ENCODE measurements at places on chromosomes 3 and 15.

DNA sequence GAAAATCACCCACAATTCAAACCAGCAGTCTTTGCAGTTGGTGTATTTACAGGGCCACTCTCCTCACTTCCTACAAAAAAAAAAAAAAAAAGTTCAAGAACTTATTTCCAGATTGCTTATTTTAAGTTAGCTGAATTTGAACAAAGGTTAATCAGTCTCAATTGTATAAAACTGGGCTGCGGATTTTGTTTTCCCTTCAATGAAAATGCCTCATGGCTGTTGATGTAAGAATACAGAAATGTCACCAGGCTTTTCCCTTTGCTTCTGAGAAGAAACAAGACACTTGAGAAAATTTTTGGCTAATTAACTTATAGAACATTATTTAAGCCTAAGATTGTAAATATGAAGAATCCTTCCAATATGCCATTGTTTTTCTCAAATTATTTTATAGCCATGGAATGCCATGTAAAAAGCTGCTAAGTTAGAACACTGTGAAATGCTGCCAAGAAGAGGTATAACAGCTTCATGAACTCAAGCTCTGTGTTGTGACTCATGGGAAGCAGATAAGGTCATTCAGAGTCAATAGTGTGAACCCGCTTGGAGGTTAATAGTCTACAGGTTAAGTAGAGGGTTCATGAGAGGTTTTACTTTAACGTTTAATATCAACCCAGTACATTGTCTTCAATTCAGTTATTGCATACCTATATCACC, 84.3 kb upstream of the ABI3BP start:
- no peak for DNase-seq

- DNase-seq: no peak
Measured at GRCh38 chr3:51280176-51280575, 104.9 kb upstream of the MANF start.

- no peak for DNase-seq
Measured at GRCh38 chr15:98823012-98823458, 174.7 kb downstream of the IGF1R start.

GRCh38 chr15:39589815-39590644, 9.2 kb downstream of the THBS1 start:
- DNase-seq: no peak

DNA sequence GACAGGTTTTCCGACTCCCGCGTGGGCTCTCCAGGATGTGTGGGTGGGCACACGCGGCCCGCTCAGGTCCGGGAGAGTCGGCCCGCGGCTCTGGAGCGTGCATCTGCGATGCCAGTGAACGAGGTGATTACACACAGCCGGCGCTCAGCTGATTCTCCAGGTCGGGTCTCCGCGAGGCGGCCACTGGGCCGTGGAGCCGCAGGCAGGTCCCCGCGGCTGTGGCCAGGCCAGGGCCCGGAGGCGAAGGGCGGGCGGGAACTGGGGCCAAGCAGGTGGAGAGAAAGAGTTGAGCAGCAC, 13.2 kb downstream of the PAK6 start:
- DNase-seq: no peak

GRCh38 chr3:67529337-67529736, 125.1 kb downstream of the SUCLG2 start:
- no peak for DNase-seq

DNA sequence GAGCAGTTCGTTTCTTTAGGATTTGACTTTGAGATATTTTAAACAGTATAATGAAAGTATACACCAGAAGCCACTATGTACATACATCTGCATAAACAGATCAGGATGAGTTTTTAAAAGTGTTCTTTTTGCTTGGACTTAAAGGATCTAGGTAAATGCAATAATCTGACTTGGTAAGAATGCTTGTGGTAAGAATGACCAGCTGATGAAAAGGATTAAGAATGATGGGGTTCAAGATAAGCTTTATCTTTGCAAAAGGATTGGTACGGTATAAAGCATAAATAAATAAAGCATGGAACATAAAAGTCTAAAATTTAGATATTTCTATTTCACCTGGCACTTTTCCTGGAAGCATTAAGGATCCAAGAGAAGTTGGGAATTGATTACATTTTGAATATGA, 9.8 kb upstream of the MME start:
- DNase-seq: no peak

GRCh38 chr3:94187697-94188096, 124.8 kb downstream of the NSUN3 start:
- DNase-seq: no peak

- no peak for DNase-seq
Measured at GRCh38 chr3:106825962-106826605, 551.2 kb upstream of the CCDC54 start.

GRCh38 chr3:9863058-9863772, 16.8 kb downstream of the CIDEC start:
- no peak for DNase-seq

DNA sequence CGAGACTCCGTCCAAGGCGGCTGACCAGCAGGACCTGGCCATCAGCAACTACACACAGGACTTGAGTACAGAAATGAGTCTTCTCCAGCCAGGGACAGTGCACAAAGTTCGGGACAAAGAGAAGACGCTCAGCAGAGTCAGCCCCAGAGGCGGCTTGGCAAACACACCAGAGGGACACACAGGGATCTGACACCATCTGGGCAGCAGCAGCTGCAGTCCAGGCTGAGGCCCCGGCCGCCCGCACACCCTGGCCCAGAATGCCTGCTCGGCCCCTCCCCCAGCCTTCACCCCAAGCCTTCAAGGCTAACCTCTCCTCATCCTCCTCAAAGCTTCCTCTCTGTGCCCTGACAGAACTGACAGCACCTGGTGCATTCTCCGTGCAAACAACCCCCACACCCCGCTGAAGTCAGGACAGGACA, 61.1 kb downstream of the XXYLT1 start:
- DNase-seq: no peak

- DNase-seq: no peak
Measured at GRCh38 chr3:34264337-34265041, 466.1 kb downstream of the PDCD6IP start.

GRCh38 chr3:12476238-12476897, 7.9 kb upstream of the TSEN2 start:
- no peak for DNase-seq

- DNase-seq: no peak
Measured at GRCh38 chr15:90530250-90531051, 728 bp downstream of the CRTC3 start.

DNA sequence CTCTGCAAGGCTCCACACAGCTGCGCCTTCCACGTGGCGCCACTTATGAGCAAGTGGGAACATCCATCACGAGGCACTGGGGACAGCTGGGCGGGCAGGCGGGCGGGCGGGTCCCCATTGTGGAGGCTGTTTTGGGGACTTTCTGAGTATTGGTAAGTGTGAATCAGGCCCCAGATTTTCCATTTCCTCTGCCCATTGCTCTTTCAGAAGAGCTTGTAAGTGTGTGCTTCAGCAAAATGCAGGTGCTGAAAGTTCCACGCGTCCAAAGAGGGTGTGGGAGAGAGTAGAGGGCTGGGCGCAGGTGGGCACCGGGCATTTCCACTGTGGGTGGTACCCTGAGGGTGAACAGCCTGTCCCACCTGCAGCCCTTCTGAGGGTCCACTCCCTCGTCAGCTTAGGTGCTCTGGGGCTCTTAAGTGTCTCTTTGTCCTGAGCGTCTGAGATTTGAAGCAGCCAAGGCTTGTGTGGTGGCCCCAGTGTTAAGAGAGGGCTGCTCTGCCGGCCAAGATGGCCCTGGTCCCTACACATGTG, 177.1 kb downstream of the RPLP1 start:
- peak; percentile 20 for DNase-seq

DNA sequence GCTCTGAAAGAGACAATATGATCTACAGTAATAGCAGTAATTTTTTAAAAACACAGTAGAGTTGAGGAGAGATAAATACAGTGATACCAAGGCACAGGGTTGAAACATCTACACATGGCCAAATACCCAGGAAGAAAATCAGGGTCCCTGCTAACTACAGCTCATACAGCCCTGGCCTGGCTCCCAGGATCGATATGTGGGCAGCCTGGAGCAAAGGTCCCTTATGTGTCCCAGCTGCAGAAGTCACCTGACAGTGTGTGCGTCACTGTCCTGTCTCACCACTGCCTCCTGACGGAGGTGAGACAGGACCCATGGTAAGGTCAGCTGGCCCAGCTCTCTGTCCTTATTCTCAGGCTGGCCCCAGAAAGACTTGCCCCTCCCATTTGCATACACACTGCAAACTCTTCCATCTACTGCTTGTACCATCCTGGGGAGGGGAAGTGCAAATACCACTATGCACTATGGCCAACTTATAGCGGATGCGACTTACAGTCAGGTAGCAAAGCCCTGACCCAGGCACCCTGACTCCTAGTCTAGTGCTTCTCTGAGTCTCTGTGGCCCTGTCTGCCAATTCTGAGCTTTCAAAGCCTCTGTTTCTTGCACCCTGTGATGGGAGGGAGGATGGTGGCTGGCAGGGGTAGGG, 22.0 kb upstream of the BCL2L10 start:
- no peak for DNase-seq
